ENCODE measurements at places on chromosomes 2 and 18.

DNA sequence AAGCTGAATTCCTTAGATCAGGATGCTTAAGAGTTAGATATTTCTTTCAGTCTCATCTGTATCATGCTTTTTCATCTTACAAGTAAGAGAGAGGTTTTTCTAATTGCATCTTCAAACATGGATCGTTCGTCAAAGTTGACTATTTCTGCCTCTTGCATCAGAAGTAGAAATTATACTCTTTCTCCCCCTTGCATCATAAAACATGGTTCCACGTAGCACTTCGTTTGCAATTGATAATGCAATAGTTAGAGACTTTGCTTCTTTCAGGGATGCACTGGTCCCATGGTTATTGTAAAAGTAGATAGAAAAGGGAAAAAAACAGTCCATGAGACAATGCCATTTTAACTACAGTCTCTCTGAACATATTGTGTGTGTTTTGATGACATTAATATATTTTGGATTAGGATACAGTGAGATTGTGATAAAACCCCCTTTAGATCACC, 75.1 kb upstream of the PARD3B start:
- no peak for DNase-seq

- no peak for DNase-seq
These were observed 300.0 kb upstream of the HDAC4 start for GRCh38 chr2:239700686-239701345.

DNA sequence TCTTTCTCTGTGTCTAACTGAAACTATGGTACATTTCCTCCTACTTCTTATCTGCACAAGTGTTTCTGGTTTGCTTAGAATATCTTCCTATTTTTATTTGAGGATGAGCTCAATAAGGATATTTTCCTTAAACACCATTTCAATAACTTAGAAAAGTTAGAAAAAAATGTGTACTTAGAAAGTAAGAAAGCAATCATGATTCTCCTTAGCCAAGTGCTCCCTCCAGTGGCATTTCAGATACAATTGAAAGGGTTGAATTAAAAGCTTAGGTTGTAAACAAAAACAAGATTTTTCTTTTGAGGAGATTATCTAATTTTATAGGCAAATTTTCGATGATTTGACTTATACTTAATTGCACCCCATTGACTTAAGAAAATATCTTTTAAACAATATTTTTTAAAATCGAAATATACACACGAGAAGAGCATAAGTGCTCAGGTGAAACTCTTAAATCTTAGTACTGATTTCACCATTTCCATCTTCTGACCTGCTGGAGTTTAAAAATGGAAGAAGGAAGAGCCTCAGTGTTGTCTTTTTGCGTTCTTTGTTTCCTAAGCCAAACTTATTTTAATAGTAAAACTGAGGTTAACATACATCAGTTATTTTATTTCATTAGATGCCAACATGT, 26.9 kb downstream of the C18orf63 start:
- DNase-seq = no peak

- DNase-seq = no peak
These were observed 72.7 kb downstream of the ANKRD12 start for GRCh38 chr18:9209279-9209678.

- DNase-seq = no peak
These were observed 26.6 kb downstream of the CROCC2 start for GRCh38 chr2:240932724-240933047.

DNA sequence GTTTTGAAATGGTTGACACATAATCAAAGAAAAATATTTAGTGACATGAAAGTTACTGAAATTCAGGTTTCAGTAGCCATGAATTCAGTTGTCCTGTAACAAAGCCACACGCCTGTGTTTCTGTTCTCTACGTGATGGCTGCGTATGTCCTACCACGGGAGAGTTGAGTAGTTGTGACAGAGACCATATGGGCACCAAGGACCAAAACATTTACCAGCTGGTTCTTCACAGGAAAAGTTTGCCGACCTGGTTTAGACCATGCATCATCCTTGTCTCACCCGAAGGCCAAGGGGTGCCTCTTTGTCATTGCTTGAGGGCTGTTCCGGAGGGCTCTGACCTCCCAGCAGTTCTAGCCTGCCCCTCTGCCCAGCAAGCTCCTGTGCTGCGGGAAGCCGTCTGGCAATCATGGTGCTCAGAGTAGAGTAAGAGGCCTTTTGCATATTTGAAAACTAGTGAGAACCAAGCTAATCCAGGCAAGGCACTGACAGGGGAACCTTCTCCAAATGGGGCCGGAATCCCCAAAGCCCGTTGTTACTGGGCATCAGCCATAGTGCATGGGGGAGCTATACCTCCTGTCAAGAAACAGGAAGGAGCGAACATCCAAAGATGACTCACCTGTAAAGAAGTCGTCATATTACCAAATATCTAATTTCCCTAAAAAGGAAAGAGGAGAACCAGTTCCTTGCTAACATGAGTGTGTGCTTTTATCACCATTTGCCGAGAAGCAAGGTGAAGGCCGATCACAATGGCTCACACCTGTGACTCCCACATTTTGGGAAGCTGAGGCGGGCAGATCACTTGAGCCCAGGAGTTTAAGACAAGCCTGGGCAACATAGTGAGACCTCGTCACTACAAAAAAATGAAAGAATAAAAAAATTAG, 92.6 kb upstream of the RAB12 start:
- no peak for DNase-seq

DNA sequence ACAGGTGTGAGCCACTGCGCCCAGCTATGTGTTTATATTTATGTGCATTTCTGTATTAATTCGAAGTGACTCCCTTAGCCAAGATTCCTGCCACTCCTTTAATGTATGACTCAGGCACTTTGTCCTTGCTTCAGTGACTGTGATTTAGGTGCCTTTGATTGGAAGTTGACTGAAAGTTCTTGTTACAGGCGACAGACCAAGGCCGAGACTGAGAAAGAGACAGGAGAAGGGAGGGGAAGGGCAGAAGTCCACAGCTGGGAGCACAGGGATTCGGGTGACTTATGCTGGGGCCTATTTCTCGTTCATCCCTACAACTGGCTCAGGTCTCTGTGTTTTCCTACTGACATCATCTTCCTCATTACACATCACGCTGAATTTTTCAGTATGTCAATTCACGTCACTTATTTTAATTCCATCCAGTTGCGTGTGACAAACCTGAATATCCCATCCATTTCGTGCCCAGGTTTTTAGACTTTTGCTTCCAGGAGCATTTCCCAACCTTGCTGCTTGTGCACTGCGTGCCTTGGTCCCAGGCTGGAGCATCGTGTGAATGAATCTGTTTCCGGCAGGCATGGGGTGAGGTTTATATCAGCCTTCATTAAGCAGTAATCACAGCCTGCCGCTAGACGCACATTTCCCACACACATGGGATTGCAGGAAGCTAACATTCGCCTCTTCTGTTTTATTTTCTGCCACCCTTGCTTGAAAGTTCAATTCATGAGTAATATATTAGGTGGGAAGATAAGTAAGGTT, 42.4 kb downstream of the TMEM18 start:
- no peak for DNase-seq

DNA sequence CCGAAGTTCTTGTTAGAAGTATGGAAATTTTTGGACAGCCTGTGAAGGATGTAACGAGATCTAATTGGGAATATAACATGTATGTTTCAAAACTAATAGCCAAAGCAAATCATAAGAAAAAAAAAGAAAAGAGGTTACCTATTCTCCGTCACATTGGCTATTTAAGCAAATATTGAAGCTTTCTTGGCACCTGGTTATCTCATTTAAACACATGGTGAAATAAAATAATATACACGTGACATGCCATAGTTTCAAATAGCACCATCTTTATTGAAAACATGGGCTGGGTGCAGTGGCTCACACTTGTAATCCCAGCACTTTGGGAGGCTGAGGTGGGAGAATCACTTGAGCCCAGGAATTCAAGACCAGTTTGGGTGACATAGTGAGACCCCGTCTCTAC, 56.7 kb downstream of the ZEB2 start:
- no peak for DNase-seq

- no peak for DNase-seq
These were observed 735.2 kb downstream of the MBD2 start for GRCh38 chr18:53489266-53489665.

DNA sequence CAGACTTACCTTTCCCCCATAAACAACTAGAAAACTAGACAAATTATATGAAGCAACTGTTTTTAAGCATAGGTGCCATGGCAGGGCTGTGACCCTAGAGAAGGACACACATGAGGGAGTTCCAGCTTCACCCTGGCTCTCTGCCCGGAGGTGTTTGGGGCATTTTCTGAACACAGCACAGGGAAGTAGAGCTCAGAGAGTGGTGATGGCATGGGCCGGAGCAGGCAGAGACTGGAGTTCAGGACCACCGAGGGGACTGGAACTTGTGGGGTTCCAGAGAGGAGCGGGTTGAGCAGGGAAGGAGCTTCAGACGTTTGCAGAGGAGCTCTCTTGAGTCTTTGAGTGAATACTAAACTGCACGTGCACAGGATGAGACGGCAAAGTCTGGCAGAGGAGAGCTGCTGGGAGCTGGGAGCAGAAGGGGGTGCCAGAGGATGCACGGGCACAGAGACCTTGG, 26.5 kb upstream of the KLF11 start:
- no peak for DNase-seq

DNA sequence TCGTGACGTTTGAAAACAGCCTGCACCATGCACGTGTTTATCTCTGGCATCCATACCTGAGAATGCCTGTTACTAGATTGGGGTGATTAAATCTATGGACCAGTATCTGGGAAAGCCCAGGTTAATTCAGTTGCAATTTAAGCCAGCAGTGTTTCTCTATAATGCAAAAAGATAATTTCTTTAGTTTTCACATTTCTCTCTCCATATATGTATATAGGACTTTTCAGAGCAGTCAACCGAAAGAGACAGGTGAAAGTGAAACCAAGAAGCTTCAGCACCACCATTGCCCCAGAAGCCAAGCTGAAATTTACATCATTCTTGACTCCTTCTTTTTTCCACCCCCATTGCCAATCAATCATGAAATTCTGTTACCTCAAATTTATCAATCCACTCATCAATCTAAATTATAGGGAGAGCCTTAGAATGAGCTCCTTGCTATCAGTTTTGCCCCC, 2.7 kb upstream of the LRP2 start:
- DNase-seq = no peak

- no peak for DNase-seq
These were observed 315.4 kb downstream of the NCKAP5 start for GRCh38 chr2:133252780-133253355.

DNA sequence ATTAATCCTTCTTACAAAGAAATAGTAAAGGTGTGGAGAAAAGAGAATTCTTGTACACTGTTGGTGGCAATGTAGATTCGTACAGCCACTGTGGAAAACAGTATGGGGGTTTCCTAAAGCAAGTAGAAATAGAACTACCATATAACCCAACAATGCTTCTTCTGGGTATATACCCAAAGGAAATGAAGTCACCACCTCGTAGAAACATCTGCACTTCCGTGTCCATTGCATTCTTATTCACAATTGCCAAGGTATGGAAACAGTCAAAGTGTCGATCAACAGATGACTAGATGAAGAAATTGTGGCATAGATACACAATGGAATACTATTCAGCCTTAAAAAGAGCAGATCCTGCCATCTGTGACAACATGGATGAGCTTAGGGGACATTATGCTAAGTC, 93.4 kb upstream of the TGIF1 start:
- no peak for DNase-seq

- DNase-seq = no peak
These were observed 721.2 kb downstream of the GALR1 start for GRCh38 chr18:77970814-77971213.

DNA sequence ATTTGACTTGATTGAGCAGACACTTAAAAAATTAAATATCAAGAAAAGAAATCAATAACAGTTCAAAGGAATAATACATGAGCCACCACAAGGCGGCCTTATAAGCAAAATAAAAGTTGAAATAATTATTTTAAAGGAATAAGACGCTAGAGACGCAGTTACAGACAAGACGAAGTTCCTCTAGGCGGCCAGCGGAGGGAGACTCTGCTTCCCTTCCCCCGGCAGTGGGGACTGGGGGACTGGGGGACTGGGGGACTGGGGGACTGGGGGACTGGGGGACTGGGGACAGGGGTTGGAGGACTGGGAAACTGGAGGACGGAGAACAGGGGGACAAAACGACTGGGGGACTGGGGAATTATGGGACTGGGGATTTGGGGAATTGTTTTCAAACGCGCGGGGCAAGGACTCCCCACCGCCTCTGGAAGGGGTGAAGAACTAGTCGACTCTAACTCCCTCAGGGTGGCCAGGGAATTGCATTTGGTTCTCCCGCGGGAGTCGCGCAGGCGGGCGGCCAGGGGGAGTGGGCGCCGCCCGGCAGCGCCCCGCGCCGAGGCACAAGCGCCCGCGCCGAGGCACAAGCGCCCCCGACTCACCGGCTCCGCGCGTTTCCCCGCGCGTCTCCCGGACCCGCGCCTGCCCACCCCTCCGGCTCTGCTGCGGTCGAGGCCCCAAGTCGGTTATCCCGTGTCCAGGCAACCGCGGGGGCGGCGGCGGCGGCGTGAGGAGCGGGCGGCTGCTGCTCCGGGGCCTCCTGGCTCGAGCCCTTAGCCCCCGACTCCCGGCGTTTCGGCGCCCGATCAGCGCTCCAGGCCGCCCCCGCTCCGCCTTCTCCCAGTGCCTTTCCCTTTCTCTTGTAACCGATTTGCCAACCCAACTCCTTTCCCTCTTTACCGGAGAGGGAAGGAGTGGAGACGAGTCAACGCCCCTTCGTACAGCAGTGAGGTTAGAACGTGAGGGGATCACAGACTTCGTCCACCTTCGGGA, at the start of gene CCDC178:
TSS of gene CCDC178 (minus strand) at position 662 of the 984 bp plus-strand sequence. CDS start 28,633 bp downstream, outside the sequence.
- no peak for DNase-seq

DNA sequence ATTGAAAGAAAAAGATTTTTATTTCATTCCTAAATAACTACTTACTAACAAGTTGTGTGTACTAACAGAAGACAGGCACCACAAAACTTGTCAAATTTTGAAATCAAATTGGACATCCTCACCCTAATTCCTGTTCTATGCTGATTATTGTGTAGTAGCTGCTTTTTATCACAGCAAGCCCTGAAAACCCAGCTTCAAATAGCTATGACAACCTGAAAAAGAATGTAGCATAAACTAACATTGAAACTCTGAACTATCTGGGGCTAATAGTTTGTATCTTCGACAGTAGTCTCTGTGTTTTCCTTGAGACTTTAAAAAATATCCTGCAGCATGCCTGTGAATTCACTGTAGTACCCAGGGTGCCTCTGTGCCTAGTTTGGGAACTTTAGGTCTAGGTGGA, 122.6 kb downstream of the WDPCP start:
- no peak for DNase-seq

Measured in stimulated activated CD8-positive, alpha-beta memory T cell treated with anti-CD3 and anti-CD28 coated beads, Interleukin-7, amount 100 ng/mL, for 48 hours (primary cell).